ENCODE measurements at places on chromosomes 11 and 22. TPM values are rescaled to one million over a fixed set of nuclear protein-coding genes. Genes with fewer than 3 reads are reported as not detected.

Gene SORL1
- 31.8 TPM for total RNA-seq

- DNase-seq: no peak
These were observed 2.8 kb upstream of the UPK2 start for GRCh38 chr11:118953265-118953664.

DNA sequence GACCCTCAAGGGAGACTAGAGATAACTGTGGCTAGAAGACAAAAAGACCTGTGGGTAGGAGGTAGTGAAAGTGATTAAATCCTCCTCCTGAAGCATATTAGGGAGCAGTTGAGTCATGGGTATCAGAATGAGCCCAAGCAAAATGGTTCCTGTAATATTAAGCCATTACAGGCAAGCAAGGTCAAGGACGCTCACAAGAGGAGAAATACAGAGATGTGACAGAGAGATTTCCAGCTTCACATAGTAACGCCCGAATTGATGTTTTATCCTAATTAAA lies 77.7 kb downstream of the FAM76B start:
- DNase-seq: no peak

Gene WBP2NL
- total RNA-seq: 0.61 TPM

DNA sequence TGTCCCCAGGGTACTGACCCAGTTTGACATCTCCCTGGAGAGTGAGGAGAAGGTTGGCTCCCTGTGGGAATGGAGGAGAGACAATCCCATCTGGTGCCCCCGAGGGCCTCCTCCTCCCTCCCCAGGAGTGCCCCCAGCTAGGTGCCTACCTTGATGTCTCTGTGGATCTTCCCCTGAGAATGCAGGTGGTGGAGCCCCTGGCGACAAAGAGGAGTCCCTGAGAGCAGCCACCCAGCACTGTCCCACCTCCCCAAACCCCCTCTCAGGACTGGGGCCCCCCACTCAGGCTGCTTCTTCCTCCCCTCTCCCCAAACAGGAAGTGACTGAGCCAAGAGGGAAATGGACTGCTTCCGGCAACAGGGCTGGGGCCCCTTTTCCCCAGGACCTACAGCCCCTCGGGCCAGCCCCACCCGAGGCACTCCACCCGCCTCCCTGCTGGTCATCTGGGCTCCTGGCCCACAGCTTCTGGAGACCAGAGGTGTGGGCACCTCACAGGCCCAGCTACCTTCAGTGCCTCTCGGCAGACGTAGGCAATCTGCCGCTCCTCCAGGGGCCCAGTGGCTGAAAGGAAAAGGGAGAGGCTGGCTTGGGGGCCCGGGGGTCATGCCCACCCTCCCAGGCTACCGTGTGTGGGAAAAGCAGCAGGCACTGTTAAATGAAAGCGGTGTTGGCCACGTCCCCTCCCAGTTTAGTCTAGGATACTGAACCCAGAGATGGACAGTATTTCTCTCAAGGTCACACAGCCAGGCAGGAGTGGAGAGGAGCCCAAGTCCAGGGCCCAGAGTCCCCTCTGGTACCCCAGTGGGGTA lies 1.2 kb downstream of the MAP4K2 start:
- no peak for DNase-seq
